GM04504 (cell line): ENCODE measurements at places on chromosomes 12 and 14.

- peak; percentile 86 for DNase-seq
Measured at GRCh38 chr12:105523164-105524057, 192.9 kb downstream of the C12orf75 start.

DNA sequence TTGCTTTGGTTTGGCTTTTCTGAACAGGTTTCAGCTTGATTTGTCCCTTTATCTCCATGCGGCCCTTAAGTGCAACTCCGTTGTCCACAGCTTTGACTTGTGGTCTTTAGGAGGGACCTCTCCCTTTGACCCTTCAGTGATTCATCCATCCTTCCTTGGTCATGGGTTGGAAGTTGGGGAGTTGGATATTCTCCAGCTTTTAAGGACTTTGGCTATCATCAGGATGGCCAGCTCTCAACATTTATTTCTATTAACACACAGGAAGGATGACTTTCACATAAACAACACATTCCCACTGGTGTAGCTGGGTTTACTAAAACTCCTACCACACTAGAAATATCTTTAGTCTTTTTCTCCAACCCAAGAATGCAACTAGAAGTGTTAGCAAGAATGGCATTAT is 50.9 kb upstream of the E2F7 start:
- no peak for DNase-seq

DNA sequence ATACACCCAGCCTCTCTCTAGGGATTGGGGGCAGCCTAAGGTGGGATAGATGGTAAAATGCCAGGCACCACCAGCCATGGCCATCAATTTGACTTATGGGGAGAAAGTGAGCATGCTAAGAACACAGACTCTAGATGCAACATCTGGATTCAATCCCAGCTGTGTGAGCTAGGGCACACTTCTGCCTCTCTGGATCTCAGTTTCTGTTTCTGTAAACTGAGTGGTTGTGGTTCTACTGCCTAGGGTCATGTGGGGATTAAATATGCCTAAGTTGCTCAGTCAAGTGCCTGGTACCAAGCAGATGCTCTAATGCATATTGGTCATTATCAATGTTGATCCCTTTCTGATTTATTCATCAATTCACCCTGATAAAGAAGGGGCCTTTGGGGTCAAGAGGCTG is 12.6 kb upstream of the OAS1 start:
- no peak for DNase-seq

GRCh38 chr14:104213301-104214034 is 75.1 kb downstream of the KIF26A start:
- no peak for DNase-seq

- DNase-seq, result no peak
Measured at GRCh38 chr12:63098851-63099250, 52.1 kb downstream of the AVPR1A start.

DNA sequence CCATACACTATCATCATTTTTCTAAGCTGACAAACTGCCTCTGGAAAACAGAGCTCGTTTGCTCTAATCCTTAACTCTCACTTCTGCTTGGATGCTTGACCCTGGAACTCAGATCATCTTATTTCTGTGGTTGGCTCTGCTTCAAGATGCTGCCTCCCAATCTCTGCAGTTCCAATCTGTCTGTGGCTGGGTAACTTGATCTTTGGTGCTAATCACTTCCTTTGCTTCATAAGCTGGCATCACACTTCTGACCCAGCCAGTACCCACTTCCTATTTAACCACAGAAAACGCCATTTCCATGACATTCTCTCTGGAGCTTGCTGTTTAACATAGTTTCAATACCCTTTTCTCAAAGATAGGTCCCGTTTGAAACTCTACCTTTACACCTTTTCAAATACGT is 254.2 kb downstream of the ACSS3 start:
- DNase-seq, result no peak

DNA sequence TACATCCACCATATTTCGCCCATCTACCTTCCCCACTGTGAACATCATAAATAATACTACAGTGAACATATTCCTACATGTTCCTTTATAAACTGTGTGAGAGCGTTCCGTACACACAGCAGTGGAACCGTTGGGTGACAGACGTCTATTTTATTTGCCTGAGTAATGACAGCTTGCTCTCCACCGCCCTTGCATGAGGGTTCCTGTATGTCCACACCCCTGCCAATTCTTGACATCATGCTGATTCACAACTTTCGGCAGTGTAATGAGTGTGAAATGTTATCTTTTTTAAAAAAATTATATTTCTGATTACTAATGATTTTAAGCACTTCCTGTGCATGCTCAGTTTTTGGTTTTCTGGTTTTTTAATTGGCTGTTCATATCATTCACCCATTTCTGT is 4.3 kb upstream of the RAD52 start:
- DNase-seq, result peak; percentile 46

DNA sequence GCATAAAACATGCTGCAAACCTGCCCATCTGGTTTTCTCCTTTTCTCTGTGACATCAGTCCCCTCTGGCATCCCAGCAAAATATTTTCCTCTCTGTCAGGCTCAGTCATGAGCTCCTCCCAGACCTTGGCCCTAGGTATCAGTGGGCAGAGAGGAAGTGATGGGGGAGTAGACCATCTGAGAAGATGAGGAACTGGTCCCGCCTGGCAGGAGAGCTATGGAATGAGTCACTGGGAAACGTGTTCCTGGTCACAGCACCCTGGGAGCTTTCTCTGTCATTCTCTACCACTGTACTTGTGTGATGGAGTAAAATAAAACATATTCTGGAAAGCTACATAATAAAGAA is 5.0 kb upstream of the SRSF9 start:
- no peak for DNase-seq

- no peak for DNase-seq
Measured at GRCh38 chr12:104681012-104681690, 224.4 kb downstream of the CHST11 start.

DNA sequence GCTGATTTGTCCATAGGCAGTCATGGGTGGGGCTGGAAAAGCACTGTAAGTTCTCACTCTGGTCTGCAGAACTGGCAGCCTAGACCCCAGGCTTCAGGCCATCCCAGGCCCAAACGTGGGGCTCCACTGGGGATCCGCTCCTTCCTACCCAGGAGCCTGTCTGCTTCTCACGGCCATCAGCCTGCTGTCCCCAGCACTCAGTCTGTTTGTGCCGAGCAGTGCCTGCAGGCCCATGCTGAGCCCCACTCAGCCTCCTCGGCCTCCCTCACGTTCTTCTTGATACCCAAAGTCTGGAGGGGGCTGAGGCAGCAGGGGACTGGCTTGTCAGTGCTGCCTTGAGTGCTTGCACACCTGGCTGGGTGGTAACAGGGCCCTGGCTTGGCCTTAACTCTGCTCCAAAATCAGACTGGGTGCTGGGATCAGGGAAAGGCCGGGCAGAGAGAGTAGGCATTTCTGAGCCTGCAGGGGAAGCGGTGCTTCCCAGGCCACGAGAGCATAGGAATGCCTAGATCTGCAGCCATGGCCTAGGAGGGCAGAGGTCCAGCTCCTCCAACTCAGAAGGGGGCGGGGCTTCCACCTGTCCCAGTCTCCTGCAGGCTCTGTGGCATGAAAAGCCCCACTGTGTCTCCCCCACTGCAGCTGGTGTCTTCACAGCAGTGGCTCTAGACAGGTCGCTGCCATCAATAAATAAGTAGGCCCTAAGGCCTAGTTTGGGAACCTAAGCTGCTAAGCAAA is 772.4 kb upstream of the FBXO33 start:
- DNase-seq, result no peak

DNA sequence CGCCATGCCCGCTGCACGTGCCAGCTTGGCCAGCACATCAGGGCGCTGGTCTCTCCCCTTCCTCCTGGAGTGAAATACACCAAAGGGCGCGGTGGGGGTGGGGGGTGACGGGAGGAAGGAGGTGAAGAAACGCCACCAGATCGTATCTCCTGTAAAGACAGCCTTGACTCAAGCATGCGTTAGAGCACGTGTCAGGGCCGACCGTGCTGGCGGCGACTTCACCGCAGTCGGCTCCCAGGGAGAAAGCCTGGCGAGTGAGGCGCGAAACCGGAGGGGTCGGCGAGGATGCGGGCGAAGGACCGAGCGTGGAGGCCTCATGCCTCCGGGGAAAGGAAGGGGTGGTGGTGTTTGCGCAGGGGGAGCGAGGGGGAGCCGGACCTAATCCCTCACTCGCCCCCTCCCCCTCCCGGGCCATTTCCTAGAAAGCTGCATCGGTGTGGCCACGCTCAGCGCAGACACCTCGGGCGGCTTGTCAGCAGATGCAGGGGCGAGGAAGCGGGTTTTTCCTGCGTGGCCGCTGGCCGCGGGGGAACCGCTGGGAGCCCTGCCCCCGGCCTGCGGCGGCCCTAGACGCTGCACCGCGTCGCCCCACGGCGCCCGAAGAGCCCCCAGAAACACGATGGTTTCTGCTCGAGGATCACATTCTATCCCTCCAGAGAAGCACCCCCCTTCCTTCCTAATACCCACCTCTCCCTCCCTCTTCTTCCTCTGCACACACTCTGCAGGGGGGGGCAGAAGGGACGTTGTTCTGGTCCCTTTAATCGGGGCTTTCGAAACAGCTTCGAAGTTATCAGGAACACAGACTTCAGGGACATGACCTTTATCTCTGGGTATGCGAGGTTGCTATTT is 914 bp upstream of the CCND2 start:
- no peak for DNase-seq

GRCh38 chr14:38553586-38553985 is 297.7 kb upstream of the CLEC14A start:
- DNase-seq, result peak; percentile 74

GRCh38 chr12:110270125-110270962 is 10.7 kb upstream of the ATP2A2 start:
- peak; percentile 39 for DNase-seq

DNA sequence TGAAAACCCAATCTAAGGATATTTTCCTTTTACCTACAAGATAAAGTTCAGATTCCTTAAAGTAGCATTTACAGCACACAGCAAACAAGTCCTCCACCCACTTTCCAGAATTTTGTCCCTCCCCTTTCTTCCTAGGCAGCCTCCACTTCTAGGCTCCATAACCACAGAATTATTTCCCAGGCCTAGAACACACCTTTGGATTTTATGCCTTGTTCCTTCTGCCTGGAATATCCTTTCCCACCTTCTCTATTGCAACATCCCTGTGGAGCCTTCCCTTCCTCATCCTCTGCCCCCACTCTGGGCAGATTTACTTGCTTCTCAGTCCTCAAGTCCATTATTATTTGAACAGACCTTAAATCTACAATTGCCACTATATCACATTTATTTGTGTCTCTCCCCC is 2.1 kb upstream of the TSPAN8 start:
- no peak for DNase-seq
